ENCODE measurements at places on chromosomes 2 and 18.

DNA sequence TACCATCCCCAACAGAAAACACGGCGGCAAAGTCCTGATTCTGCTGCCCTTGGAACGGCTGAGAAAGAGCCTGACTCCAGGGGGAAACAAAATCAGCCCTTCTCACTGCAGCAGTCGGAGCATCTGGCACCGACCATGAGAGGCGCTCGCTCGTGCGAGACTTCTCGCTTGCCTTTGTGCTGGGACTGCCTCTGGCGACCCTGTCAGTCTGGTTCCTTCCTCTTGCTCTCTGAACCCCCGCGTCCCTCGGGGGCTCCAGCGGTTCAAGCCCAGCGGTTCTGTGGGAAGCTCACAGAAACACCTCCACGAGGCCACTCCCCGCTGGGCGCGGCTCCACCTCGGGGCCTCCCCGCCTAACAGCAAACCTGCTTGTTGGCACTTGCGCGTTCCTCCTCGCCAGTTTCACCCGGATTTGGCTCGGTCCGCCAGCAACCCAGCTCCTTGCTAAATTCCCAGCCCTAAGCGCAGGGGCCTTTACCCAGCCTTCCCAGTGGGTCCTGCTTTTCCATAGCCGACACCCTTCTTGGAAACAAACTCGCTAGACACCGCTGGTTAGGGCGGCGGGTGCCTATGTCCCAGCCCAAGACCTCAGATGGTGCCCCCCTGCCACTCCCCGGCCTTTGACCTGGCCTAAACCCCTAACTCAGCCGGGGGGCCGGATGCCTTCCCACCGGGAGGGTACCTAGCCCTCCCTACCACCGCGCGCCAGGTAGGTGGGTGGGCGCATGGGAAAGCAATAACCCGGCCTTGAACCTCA is 2.2 kb downstream of the RND3 start:
- DNase-seq: peak; percentile 2

DNA sequence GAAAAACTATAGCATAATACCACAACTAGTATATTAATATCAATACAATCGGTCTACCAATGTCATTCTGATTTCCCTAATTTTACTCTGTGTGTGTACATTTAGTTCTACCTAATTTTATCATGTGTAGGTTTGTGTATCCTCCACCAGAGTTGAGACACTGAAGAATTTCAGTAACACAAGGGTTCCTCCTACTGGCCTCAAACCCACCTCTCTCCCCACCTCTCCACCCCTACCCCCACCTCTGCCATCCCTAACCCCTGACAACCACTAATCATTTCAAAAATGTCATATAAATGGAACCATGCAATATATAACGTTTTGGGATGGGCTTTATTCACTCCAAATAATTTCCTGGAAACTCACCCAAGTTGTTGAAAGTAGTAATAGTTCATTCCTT is 117.9 kb downstream of the LYPD6 start:
- no peak for DNase-seq

DNA sequence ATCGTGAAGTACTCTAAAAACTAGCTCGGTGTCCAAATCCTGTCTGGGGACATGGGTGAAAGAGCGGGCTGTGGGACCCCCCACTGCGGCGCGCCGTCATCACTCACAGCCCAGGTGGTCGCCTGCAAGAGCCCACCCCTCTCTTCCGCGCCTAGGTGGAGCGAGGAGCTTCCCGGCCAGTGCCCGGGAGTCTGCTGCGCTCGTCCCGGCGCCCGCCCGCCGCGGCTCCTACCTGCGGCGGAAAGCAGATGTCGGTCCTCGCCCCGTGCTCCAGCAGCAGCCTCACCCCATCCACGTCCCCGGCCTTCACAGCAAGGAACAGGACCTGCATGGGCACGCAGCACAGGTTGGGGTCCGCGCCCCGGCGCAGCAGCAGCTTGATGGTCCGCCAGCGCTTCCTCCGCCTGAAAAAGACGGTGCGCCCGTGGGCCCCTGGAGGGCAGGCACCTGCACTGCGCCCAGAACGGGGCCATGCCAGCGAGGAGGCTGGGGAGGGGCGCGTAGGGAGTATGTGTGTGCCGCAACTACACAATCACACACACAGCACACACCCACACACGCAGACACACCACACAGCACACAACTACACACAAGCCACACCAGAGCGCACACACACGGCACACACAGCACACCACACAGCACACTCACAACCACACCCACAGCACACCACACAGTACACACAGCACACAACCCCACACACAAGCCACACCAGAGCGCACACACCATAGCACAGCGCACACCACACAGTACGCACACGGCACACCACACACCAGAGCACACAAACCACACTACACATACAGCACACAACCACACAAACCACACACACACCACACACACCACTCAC is 37.4 kb downstream of the ANKMY1 start:
- DNase-seq: no peak

DNA sequence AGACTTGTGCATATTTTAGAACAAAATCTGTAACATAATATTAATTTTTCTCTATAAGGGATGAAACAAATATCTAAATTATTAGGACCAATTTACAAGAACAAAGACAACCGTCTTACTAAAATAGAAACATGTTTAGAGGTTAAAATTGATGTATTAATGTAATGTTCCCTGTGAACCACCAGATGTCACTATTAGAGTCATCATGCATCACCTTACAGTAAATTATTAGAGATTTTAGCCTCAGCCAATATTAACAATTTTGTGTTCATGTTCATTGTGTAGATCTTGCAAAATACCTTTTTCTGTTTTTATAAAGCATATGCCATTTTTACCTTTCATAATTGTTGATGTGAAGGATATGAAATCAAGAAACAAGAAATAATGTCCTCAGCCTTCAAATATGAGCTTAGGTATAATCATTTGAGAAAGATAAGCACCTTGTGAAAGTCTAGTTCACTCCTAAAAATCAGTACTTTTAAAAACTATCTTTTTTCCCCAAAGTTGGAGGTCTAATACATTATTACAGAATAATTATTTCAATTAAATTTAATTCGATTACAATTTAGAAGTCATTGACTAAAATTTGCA is 344.3 kb upstream of the KCNH7 start:
- DNase-seq: no peak

DNA sequence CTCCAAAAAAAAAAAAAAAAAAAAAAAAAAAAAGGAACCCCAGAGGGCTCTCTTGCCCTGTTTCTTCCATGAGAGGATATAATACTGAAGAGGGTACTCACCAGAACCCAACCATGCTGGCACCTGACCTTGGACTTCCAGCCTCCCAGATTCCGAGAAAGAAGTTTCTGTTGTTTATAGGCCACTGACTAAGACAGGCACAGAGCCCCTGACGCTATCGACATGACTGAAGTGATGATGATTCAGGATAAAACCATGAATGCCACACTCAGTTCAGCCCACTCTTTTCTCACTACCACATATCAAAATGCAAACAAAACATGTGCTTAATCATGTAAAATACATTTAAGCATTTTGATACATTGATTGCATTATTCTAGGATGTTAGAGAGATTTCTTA is 66.1 kb upstream of the CDCA7 start:
- no peak for DNase-seq

DNA sequence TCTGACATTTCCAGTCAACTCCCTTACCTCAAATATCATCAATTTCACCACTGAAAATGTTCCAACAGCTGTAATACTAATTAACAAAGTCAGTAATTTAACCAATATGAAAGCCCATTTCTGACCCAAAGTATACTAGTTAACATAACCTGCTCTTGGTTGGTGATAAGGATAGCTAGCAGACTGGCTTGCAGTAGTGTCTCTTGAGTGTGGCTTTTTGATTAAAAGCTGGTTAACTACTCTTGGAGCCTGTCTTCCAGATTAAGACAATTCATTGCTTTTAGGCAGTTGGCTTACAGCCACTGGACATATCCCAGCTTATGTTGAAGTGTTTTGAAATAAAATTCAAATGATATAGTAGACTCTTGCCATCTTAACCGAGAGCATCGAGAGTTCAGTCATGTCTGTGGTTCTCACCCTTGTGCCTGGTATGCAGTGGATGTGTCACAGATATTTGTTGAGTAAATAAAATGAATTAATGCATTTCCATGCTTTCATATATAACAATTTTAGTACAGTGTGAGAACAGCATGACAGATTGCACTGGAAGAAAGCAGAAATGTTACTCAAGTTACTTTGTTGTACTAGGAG is 158.1 kb downstream of the TANC1 start:
- DNase-seq: no peak

DNA sequence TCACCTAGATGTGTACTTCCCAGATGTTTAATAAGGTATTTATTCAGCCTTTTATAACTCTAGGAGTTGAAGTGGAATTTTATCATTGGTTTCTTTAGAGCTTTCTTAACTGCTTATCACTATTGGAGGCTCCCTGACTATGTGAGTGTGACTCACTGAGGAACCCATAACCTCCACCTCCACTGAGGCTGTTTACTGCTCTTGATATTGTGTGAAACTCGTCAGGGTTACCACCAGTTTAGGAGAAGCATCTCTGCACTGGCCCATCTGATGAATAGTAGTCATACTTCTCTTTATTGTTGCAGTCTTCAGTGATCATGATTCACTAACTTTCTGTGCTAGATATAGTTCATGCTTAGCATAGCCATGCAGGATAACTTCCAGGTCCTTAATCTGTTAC is 79.6 kb upstream of the UBXN4 start:
- DNase-seq: no peak

GRCh38 chr2:225165052-225165451 is 122.8 kb upstream of the DOCK10 start:
- no peak for DNase-seq

GRCh38 chr18:22946846-22947245 is 13.7 kb downstream of the RBBP8 start:
- DNase-seq: no peak

GRCh38 chr2:74464406-74464805 is 776 bp downstream of the MOGS start:
- no peak for DNase-seq

Data from cerebellum (tissue), 4 donors.